ENCODE measurements at places on chromosomes 4 and X. TPM values are rescaled to one million over a fixed set of nuclear protein-coding genes. Genes with fewer than 3 reads are reported as not detected.

Gene IL13RA1
- 58.1 TPM for total RNA-seq

Gene FGG
- total RNA-seq: not detected

Gene PNMA6F
- total RNA-seq: not detected

Gene SMARCA1
- total RNA-seq: 8.0 TPM

Gene ADH5
- 79.7 TPM for total RNA-seq

Gene PTTG2
- not detected for total RNA-seq

Gene RBM10
- total RNA-seq: 53.0 TPM

Gene CXCL1
- 147 TPM for total RNA-seq

Gene COQ2
- 28.7 TPM for total RNA-seq

Gene VCX3A
- total RNA-seq: not detected

Gene SLC4A4
- total RNA-seq: under 0.01 TPM

Gene CT45A10
- total RNA-seq: not detected

Gene CSAG1
- total RNA-seq: not detected

Gene C4orf33
- total RNA-seq: 14.3 TPM

Gene CYP2U1
- total RNA-seq: 5.8 TPM

Gene SPANXD
- not detected for total RNA-seq

Gene SPATA18
- 6.8 TPM for total RNA-seq

Gene NEIL3
- total RNA-seq: 5.8 TPM

Gene P2RY4
- total RNA-seq: not detected

Gene OTUD6A
- not detected for total RNA-seq

Gene KDR
- 183 TPM for total RNA-seq

Gene AVPR2
- 0.47 TPM for total RNA-seq

Gene NKX6-1
- total RNA-seq: not detected

Gene NSG1
- total RNA-seq: 2.7 TPM

All from mammary microvascular endothelial cell (primary cell).